ENCODE measurements at places on chromosomes 2 and 18.

DNA sequence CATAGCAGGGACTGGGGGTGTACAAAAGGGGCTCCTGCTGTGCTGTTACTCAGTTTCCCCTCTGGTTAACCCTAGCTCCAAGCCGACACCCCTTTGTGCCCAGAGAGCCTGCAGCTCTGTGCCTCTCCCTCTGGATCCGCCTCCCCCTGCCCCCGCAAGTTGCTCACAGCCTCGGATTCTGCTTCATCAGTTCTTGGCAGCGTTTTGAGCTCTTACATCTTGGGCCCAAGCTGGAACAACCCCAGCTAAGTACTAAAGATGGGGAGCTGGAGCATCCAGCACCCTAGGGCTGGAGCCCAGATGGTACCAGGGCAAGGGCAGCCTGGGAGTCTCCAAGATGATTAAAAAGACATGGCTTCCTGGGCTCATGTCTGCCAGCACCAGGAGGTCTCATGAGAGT lies 40.7 kb downstream of the POMC start:
- DNase-seq = no peak

- no peak for DNase-seq
Observed at GRCh38 chr2:155062250-155062921, 363.9 kb downstream of the KCNJ3 start.

GRCh38 chr2:38830526-38831159 lies 45.1 kb downstream of the DHX57 start:
- DNase-seq = no peak

DNA sequence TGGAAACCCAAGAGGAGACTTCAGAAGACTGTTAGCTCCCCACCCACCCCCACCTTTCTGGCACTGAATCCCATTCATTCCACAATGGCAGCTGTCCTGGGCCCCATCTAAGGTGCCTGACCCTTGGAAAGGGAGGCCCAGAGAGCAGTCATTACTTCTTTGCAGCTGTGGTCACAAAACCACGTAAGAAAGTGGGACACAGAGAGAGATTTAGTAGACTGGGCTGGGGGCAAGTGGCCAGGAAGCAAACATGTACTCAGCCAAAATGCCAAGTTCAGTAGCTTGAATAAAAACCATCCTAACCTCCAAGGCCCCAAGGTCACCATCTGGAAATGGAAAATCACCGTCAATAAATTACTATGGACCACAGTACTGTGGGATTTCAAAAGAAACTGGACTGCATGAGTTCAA lies 381.4 kb downstream of the TNS1 start:
- DNase-seq = no peak

DNA sequence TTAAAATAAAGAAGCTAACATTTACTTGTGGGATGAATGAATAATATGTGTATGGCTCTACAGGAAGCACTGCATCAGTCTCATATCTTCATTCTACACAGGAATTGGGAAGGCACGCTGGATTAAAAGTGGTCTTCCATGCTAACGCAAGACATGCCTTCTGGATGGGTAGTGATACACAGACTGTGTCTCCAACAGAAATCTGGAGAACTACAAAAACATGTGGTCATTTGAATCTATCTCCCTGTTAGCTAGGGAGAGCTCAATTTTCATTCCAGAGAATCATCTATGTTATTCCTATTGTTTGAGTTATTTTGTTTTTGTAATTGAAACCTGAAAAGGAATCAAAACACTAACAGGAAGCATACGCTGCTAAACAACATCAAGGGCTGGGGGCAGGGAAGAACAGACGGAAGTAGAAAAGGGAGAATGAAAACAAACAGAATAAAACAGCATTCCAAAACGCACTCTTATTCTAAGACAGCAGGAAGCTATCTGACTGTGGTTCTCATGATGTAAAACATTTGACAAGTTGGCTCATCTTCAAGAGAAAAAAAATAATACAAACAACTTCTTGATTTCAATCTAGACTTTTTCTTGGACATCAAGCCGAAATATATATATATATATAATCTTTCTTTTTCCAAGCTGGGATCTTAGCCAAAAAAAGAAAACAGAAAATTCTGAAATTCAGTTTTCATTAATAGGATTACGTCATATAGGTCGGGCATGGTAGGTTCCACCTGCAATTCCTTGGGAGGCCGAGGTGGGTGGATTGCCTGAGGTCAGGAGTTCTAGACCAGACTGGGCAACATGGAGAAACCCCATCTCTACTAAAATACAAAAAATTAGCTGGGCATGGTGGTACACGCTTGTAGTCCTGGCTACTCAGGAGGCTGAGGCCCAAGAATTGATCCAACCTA lies 31.5 kb upstream of the ASNSD1 start:
- DNase-seq = no peak

DNA sequence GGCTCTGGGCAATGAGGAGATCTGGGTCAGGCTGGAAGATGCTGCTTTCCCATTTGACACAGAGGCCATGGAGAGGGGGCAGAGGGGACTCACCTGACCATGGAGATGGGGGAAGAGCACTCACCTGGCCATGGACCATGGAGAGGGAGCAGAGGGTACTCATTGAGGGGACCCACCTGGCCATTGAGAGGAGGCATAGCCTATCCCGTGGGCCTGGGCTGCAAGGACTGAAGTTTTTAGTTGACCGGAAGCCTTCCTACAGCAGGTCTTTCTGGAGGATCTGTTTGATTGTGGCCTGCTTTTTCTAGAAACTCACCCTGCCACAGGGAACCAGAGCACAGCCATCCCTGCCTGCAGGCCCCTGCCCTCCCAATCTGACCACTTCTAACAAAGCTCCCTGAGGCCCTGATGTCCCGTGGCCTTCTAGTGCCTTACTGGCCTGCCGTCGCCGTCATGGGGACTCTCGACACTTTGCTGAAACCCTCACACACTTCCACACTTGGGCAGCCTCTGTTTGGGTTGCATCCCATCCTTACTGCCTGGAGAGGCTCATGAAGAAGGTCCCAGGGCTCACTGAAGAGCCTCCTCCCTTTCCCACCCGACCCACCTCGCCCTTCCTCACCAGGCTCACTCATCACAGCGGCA lies 5.1 kb upstream of the PROM2 start:
- DNase-seq = no peak

DNA sequence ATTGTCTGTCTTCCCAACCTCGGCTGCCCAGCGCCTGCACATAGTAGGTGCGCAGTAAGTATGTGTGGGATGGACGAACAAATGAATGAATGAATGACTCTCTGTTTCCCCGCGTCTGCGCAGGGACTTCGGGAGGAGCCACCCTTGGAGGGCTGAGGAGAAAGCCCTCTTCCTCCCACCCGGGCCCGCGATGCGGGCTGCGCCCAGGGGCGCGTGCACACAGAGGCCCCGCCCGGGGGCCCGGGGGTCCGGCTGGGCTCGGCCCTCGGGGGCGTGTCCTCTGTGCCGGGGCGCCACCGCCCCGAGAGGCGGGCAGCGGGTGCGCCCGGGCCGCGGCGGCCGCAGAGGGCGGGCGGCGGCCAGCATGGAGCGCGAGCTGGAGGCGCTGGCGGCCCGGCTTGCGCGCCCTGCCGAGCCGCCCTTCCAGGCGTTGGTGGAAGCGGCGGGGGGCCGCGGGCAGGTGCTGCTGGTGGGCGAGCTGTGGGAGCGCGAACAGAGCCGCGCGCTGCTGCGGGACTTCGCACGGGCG lies at the start of gene C2orf72:
Gene C2orf72 (plus strand): TSS at position 322 of the 529 bp plus-strand sequence. CDS start 43 bp downstream, at position 365.
- no peak for DNase-seq

- no peak for DNase-seq
Observed at GRCh38 chr2:233714121-233714520, 1.4 kb downstream of the UGT1A5 start.

- DNase-seq = no peak
Observed at GRCh38 chr18:7158216-7158615, 40.6 kb upstream of the LAMA1 start.

DNA sequence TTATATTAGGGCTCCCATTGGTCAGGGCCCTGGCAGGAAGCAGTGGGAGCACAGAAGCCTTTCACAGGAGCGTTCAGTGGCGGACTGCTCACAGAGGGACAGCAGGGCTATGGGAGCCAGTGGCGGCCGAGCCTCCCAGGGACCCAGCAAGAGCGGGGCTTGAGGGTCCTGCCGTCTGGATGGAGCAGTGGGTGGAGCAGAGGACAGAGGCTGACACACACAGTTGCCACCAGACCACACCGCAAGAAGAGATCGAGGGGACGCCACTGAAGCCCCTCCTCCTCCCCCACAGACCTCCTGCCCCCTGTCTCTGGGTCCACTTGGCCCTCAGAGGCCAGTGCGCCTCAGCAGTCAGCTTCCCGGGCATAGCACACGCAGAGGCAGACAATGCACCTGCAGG lies 39.3 kb downstream of the SALL3 start:
- no peak for DNase-seq

DNA sequence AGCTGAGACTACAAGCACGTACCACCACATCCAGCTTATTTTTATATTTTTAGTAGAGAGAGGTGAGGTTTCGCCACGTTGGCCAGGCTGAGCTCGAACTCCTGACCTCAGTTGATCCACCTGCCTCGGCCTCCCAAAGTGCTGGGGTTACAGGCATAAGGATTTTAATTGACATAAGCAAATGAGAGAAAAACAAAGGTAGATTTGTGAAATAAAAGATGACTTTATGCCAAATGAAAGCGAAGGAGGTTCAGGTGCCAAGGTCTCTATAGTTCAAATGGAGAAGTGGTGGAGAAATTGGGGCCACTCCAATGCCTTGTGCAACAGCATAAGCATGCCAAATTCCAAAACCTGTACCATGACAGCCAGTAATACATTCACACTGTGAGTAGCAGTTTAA lies 180.6 kb downstream of the MREG start:
- no peak for DNase-seq

DNA sequence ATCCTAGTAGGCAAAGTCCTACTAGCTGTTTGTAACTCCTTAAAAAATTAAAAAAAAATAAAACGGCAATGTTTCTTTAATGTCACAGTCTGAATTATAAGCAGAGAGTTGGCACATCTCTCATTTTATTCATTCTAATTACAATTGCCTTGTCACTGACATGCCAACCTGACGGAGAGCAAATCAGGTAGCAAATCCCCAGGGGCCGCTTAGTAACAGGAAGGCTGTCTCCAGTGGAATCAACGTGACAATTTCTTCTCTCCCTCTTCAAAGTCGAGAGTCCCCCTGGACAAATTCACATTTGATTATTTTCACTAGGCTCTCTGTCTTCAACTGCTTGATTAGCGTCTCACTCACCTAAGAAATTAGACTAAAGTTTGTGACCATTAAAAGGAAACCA lies 1598.9 kb upstream of the PIK3C3 start:
- DNase-seq = no peak

GRCh38 chr18:46789088-46789487 lies 32.2 kb upstream of the ST8SIA5 start:
- DNase-seq = no peak

- DNase-seq = no peak
Observed at GRCh38 chr2:197958592-197959150, 154.3 kb downstream of the PLCL1 start.

DNA sequence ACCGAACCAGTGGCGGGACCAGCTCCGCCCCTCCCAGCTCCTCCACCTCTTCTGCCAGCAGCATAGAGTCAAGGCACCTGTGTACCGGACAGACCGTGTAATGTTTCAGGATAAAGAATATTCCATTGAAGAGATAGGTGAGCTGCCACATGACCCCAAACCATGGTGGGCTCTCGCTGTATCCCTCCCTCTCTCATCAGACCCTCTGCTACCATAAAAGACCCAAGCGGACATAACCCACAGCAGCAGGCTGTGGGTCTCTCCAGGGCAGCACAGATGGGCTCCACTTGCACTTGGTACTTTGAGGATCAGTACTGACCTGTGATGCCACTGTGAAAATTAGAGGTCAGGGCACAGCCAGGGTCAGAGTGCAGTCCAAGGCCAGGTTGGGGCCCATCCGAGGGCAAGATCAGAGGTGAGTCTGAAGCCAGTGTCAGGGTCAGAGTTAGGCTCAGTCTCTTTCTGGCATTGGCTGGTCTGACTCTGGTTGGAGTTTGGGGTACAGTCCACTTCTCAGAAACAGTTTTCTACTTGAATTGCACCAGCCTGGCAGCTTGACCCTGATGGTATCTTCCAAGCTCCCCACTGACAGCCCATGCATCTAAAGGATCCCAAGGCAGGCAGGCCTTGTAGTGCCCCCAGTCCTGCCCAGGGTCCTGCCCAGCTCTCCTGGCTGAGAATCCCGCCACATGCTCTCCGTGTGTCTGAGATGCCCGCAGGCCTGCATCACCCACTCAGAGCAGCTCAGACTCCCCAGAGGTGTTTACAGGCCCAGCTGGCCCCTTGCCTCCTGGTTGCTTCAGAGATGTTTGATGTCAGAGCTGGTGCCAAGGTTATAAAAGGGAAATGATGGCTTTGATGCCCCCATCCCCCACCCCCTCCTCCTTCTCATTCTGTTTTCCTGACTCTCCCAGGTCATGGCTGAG lies 212.1 kb downstream of the DYSF start:
- no peak for DNase-seq

DNA sequence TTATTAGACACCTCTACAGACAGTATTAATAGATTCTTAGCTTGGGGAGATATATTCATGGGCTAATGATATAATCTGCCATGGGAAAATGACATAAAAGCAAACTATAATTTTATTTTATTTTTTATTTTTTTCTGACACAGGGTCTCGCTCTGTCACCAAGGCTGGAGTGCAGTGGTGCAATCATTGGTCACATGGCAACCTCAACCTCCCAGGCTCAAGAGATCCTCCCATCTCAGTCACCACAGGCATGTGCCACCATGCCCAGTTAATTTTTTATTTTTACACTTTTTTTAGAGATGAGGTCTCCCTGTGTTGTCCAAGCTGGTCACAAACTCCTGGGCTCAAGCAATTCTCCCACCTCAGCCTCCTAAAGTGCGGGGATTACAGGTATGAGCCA lies 39.3 kb downstream of the RTN4 start:
- DNase-seq = no peak

- DNase-seq = no peak
Observed at GRCh38 chr2:181607629-181608590, 49.0 kb downstream of the CERKL start.

DNA sequence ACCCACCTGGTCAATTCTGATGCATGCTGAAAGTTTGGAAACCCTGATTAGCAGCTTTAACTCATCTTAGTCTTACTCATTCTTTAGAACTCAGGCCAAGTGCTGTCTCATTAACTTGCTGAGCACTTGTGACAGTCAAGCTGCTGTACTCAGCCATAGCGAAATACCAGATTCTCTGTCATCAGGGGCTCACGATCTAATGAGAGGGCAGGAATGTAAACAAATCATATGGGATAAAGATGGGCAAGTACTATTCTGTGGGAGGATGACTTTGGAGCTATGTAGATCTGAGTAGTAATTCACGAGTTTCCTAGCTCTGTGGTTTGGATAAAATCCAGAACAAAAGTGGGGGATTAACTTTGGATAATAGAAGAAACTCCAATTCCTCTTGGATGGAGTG lies 376.6 kb downstream of the HRH4 start:
- DNase-seq = no peak

DNA sequence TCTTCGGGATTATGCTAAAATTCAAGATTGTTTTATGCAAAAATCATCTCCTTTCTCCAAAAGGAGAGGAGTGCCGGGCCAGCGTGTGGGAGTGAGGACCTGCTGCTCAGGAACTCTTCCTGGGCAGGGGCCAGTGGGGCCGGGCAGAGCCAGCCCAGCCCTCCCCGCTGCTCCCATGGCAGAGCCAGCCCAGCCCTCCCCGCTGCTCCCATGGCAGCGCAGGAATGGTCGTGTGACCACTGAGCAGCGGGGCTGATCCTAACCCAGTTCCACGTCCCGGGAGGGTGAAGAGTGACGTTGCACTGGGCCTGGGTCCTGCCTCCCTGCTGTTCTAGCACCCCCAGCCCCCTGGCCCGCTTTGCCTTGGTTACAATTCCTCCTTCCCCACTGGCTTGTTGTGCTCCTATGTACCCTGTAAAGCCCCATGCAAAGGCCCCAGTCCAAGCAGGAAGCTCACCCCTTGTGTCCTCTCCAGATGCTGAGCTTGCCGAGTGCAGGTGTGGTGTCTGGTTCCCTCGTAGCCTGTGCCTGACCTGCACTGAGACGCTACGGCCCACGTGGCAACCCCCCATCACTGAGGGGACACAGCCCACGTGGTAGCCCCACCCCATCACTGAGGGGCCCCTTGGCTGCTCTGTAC lies 11.4 kb upstream of the NEU4 start:
- no peak for DNase-seq

Data from memory B cell (primary cell).